ENCODE measurements at places on chromosomes 6 and 20.

- DNase-seq: no peak
Measured at GRCh38 chr6:35061651-35062410, 79.3 kb downstream of the TCP11 start.

GRCh38 chr20:63167026-63167917 lies 48.7 kb downstream of the YTHDF1 start:
- no peak for DNase-seq

- DNase-seq: no peak
Measured at GRCh38 chr6:44004625-44005506, 122.4 kb downstream of the MRPL14 start.

DNA sequence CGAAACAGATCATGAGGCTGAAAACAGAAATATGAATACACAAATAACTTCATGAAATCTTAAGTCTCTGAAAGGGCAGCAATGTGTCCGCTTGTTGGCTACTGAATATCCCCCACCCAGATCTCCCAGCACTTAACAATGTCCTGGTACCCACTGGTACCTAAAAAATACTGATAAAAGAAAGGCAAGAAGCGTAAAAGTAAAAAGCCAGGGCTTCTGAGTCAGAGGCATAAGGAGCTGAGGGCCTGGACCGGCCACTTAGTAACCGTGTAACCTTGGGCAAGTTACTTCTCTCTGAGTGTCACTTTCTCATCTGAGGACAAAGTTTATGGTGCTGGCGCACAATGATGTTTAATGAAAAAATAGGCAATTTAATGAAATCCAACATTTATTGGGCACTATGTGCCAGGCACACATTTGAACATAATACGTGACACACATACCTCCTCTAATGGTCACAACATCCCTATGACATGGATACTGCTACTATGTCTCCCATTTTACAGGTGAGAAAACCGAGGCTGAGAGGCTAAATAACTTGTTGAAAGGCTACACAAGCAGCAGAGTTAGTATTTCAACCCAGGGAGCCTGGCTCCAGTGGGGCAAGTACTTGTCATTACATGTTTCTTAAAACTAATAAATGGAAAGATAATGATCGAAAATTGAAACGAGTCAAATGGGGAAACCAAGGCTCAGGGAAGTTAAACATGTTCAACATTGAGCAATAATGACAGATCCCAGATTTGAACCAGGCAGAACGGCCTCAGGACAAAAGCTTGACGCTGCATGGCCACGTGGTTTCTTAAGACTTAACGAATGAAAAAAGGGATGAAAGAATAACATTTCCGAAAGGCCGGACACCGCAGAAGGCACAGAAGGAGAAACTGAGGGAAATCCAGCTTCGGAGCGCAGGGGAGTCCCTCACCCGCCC lies 828 bp downstream of the TP53RK start:
- DNase-seq: no peak

DNA sequence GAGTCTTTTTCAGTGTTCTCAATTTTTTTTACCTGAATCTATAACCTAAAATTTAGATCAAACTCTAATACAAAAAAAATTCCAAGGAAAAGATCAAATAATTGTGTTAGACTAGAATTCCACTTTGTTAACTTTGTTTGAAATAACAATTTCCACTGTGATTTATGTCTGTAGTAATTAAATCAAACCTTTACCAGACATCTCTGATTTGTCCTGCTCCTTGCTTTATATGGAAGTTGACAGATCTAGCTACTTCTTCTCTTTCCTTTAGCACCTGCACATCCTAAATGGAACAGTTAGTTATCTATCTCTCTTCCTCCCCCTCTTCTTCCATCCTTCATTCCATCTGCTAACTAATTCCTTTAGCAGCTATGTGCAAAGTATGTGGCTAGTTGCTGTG lies 99.5 kb upstream of the TMEM30A start:
- no peak for DNase-seq

DNA sequence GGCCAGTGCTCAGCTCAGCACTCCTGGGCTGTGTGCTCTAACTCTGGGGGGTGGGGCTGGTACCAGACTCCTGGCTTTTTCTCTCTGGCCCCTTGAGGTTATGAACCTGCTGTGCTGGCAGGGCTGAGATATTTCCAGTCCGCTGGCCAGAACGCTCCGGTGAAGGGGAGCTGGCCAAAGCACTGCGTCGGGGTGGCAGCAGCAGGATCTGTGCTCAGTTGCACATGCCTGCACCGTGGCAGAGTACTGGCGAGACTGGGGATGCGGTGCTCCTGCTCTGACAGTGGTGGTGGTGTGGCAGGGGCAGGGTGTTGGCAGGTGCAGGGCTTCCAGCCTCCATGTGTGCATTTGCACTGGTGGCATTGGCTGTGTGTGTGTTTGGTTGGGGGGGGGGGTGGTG lies 374.4 kb downstream of the PHF3 start:
- no peak for DNase-seq

GRCh38 chr6:25058441-25058840 lies 122.7 kb upstream of the RIPOR2 start:
- DNase-seq: no peak

DNA sequence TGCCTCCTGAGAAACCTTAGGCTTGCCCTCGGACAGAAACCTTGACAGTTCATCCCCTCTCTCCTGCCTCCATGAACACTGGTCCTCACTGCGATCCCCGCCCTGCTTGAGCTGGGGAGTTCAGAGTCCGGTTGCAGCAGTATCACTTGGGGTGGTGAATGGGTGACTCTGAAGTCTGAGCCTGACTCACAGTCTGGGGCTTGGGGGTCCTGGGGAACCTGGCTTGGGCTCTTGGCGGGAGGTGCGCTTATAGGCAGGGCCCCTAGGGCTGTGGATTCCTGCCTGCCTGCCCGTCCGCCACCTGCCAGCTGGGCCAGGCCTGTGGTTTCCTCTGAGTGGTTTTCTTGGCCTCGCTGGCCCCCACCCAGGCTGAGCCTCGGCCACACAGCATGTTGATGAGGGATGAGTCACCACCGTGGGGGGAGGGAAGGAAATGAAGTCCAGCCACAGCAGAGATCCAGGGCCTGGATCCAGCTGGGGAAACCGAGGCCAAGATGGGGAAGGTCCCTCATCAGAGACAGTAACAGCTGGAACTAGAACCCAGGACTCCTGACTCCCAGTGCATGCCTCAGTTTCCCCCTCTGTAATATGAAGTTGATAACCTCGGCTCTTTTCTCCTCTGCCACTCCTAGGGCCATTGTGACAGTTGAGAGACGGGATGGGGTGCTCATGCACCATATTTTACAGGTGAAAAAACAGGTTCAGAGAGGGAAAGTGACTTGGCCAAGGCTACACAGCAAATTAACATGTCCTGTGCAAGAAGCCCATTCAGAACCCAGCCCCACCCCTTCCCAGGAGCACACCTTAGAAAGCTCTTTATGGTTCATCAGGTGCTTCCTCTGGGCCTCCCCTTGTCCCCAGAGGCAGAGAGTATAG lies 9.2 kb downstream of the FOXS1 start:
- DNase-seq: no peak

- no peak for DNase-seq
Measured at GRCh38 chr6:12484519-12484918, 194.4 kb downstream of the EDN1 start.

DNA sequence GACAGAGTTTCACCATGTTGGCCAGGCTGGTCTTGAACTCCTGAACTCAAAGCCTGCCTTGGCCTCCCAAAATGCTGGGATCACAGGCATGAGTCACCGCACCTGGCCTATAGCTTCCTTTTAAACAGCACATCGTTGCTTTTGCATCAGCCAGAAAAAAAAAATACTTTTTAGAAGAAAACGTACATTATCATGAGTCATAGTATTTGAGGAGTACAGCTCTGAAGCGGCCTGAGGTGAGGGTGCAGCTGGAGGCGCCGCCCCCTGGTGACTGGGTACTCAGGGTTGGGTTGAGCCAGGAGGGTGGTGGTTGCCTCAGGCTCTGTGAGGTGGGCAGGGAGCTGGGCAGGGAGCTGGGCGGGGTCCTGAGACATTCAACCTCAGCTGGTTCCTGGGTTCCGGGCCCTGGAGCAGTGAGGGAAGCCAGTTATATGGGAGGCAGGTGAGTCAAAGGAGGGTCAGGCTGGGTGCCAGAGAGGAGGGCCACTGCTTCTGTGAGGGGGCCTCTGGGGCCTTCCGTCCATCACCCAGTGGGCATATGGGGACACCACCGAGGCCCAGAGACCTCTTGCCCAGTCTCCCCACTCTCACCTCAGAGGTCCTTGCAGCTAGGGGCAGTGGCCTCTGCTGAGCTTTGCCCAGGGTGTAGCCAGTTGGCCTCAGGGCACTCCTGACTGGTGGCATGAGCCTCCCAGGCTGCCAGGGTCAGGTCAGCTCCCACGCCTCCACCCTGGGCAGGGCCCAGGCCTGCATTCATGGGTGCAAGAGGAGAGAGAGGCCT lies 11.7 kb upstream of the ID1 start:
- DNase-seq: no peak

DNA sequence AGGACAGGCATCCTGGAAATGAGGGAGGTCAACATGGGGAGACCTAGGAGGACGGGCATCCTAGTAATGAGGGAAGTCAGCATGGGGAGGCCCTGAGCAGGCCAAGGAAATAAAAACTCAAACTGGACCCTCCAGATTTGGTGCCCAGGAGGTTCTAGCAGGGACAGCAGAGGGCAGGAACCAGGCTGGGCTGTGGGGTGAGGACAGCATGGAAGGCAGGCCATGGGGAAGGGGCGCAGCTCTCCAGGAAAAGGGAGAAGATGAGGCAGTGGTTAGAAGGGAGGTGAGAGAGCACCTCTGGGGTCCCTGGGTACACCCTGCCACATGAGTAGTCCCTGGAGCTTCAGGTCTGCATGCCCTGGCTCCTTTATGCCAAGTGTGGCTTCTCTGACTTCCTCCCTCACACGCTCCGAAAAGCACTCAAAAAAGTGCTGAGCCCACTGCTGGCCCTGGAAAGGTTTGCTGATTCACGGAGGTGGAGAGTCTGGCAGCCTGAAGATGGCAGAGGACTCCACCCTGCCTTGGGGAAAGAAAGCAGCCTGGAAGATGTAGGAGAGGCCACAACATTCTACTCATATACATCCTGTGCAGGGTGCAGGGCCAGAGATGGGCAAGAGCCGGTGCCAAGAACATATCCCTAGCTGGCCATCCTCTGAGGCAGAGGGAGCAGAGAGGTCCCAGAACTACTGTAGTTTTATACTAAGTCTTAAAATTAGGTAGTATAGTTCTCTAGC lies 154.9 kb downstream of the MRPL14 start:
- DNase-seq: peak; percentile 13

DNA sequence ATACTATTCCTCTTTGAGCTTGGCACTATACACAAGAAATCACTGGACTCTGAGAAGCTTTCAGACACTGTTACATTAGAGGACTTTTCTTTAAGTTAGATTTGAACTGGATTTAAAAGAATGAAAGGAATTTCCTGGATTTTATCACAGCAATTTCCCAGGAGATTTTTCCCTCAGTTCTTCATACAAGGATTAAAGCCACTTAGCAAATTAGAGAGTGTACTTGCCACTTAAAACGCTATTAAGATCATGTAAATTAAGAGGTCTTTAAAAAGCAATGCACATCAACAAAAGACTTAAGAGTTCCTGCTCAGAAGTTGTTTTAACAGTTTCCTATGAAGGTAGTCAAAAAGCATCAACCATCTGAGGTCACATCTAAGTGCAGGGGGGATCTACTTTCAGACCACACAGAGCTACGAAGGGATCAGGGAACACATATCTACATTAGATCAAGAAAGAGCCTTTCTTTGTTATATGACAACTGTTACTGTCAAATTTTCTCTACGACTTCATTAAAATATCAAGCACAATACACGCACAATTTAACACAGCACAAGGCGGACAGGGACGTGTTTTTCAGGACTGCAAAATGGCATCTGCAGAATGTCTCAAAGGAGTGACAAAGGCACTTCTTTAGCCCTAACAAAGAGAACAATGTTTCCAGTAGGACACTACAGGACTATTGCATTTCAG lies 65.8 kb downstream of the EPB41L2 start:
- DNase-seq: no peak

DNA sequence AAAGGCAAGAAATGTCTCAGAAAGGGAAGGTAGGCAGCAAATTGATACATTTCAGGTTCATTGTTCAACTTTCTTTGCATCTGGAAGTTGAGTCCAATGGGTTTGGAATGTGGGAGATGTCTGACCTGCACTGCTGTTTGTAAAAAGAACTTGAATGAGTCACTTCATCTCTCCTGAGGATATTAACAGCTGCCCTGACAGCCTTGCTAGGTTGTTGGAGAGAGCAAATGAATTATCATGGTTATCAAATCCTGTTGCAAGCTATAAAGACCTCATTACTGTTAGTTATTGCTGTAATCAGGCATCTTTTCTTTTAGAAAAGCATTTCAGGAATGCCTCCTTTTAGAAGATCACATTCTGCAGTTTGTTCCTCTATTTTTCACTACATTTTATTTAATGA lies 23.0 kb upstream of the FLRT3 start:
- DNase-seq: no peak

DNA sequence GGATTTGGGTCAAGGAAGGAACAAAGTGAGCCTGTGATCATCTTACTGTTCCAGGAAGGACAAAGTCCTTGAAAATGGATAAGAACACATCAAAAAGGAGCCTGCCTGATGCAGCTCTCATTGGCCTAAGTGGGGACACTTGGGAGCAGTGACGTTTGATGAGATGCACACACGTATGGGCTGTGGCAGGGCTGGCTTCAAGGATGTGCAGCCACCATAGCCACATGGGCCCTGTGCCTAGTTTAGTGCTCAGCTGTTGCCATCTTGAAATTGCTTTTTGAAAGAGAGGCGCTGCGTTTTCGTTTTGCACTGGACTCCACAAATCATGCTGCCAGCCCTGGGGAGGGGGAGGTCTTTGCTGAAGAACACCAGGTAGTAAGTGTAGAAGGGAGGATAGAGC lies 6.6 kb upstream of the NPEPL1 start:
- no peak for DNase-seq

GRCh38 chr6:68947721-68948120 lies 312.6 kb downstream of the ADGRB3 start:
- no peak for DNase-seq

DNA sequence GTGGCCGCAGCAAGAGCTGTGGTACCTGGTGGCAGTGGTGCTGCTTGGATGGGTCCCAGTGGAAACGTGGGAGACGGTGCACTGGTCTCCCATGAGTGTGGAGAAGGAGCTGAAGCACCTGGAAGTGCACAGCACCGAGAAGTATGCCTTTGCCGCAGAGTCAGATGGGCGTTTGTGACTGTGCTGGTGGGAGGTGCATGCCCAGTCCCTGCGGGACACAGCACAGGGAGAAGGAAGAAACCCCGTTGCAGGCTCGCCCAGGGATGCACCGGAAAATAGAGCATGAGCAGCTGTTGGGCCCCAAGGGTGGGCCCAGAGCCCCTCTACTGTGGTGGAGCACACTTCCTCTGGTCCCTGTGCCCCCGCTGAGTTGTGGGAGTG lies 19.3 kb upstream of the RGS17 start:
- no peak for DNase-seq

DNA sequence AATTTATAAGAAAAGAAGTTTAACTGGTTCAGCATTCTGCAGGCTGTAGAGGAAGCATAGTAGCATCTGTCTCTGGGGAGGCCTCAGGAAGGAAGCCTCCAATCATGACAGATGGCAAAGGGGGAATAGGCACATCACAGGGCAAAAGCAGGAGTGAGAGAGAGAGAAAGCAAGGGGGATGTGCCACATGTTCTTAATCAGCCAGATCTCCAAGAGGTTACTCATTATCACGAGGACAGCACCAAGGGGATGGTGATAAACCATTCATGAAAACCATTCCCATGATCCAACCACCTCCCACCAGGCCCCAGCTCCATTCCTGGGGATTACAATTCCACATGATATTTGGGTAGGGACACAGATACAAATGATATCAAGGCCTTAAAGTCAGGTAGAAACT lies 217.5 kb upstream of the TCF21 start:
- DNase-seq: no peak

All from cerebellar nuclear complex (tissue), 1 donor.